Inflammatory macrophage (primary cell): ENCODE measurements at places on chromosomes 2 and 18.

DNA sequence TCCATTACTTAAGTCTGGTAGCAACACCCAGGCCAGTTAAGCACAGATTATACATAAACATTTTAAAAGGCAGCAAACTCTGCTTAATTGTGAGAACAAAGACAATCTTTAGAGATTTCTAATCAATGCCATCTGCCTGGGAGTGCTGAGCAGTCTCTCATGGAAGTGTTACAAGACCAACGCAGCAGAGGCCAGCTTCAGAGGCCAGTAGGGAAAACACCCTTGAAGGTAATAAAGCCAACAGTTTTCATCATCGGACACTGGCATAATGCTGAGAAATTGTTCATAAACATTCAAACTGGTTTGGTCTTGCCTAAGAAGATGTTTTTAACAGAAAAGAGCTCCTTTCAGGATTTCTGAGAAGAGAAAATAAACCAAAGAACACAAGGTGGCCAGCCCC, 35.0 kb downstream of the EPB41L3 start:
- DNase-seq, result no peak

GRCh38 chr2:29420464-29420863, 305.2 kb downstream of the CLIP4 start:
- DNase-seq, result no peak

- DNase-seq, result no peak
Observed at GRCh38 chr2:122542646-122543045, 787.2 kb downstream of the TSN start.

- DNase-seq, result no peak
Observed at GRCh38 chr2:154551649-154552048, 146.8 kb upstream of the KCNJ3 start.

DNA sequence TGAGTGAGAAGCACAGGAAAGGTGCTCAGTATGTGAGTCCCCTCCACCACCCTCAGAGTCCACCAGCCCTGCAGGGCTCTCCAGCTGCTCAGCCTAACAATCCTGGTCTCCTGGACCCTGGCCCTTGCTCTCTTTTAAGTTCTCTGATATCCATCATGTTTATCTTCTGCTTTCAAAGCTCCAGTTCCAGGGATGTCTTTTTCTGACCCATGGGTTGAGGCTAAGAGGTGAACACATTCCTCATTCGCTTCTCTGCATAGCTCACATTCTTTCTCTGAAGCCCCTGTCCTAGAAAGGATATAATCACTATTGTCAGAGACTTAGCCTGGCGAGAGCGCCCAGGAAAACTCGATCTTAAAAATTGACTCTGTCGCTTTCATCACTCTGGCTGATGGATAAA, 86.4 kb downstream of the ARL4C start:
- no peak for DNase-seq

- no peak for DNase-seq
Observed at GRCh38 chr18:25275412-25276001, 76.5 kb downstream of the ZNF521 start.

DNA sequence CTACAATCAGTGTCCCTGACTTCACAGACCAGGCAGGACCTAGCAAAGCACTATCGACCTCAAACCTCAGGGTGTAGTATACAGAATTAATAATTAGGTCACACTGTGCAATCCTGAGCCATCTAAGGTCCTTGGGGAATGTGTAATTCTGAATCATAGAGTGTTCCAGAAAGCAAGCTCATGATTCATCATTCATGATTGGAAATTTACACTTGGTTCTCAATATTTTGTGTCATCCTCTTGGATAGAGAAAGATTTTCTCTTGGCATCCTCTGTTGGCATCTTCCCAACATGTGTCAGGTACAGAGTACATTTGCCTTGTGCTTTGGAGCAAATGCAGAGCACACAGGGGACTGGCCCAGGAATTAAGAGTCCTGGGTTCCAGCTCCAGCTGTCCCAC, 245.0 kb upstream of the NT5C1B start:
- no peak for DNase-seq

GRCh38 chr18:32303400-32303799, 113.6 kb downstream of the MEP1B start:
- no peak for DNase-seq

DNA sequence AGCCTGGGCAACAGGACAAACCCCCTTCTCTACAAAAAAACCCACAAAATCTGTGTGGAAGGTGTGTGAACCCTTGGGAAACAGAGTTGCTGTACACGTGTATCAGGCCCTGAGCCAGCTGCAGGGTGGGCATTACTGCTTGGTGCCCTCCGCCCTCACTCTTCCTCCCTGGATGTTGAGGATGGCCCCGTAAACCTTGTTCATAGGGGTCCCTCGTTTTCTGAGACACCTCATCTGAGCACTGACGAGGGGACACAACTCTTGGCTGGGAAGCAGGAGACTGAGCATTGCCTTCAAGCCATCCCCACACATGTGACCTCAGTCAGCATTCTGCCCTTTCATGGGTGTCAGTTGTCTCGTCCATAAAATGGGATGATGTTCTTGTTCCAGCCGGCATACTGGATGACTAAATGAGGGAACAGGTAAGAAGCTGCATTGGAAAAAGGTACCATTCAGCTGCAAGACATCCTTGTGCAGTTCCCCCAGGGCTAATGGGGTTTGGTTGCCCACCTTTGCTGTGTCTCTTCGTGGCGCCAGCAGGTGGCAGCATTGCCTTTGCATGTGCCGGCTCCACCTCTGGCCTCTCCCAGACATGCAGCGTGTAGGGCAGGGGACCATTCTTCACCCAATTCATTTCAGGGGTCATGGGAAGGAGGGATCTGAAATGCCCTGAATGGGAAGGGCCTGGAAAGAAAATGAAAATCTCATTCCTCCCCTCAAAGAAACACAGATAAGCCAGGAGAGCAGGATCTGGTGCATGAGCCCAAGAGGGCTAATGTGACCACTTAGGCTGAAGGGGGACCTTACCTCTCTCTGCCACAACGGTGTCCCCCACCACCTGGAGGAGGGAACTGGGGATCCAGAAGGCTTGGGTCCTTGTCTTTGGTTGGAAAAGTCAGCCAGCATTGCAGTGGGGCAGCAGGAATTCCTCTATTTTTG, 36.4 kb upstream of the HAAO start:
- peak; percentile 72 for DNase-seq

DNA sequence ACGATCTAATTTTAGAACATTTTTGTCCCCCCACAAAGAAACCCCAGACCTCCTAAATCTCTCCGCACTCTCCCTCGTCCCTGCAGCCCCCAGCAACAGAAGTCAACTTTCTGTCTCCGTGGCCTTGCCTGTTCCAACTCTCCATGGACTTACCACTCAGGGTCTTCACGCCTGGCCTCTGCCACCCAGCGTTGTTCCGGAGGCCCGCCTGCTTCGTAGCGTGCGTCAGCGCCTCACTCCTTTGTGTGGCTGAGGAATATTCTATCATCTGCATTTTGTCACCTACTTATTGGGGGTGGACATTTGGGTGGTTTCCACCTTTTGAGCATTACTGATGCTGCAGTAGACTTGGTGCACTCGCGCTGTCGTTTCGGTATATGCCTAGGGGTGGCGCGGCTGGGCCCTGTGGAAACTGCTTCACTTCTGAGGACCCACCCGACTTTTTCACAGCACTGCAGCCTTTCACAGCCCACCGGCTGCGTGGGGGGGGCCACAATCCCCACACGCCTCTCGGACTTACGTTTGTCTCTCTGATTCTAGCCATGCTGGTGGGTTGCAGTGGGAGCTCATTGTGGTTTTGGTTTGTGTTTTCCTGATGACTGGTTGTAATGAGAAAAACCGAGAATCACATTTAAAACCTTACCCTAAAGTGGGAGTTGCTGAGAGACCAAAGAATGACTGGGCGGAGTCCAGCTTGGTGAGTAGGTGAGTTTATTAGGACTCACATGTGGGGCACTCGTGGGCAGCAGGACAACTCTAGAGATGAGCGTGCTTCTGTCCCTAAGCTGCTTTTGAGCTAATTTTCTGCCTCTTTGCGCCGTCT, 1.4 kb upstream of the HSBP1L1 start:
- no peak for DNase-seq

- no peak for DNase-seq
Observed at GRCh38 chr2:97718942-97719341, 5.6 kb downstream of the ZAP70 start.

DNA sequence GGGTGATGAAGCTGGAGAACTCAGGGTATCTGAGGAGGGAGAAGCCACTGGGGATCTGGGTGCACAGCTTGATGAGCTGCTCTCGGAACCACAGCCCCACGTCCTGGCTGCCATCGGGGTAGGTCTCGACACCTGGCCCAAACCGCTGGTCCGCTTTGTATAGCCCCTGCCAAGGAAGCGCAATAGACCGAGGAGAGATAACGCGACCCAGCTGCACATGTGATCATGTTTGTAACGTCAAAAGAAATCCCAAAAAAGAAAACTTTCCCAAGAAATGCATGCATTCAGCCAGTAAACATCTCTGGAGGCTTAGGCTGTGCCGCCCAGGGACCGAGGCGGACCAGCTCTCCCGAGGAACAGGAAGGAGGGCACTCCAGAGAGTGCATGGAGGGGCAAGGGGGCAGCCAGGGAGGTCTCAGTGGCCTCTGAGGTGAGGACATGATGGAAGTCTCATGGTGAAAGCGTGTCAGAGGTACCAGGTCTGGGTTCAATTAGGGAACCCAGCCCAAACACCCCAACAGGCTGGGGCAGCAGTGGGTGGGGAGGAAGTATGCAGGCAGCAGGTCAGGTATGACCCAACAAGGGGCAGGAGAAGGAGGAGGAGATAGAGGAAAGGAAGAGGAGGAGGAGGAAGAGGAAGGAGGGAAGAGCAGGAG, 28.3 kb downstream of the ANKMY1 start:
- no peak for DNase-seq

GRCh38 chr2:36805635-36806224, 109.2 kb downstream of the VIT start:
- no peak for DNase-seq

DNA sequence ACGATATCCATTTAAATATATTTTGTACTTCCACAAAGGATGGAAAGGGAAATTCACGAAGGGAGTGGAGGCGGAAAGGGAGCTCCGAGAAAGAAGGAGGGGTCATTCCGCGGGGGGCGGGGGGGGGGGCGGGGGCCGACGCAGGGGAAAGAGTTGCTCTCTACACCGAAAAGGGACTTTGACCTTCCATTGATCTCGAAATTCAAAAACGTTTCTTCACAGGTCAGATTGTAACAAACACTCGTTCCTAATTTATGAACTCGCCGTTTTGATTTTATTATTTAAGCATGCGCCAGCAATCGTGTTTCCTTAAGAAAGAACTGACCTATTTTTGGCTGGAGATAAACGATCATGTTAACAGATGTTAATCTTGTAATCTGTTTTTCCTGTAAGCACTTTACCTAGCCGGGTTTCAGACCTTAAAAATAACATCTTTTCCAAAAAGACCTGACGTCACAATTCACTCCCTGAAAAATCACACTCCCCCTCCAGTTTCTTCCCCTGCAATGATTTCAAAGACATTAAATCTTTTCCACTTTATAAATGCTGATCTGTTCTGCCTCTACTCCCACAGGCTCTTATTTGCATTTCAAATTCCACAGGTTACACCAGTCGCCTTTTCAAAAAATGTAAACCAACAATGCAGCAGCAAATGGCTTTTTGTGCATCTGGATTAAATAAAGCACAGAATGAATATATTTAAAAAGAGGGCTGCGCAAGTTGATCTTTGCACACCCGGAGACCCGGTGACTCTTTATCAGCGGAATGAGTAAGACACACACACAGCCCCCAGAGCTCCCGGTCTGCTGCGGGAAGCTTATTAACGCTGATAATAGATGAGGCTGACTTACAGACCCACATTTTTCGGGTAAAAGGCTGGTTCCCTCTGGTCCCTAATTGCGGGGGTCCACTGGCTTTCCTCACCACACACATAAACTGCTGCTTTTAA, 1.6 kb downstream of the ZNF516 start:
- DNase-seq, result peak; percentile 32

- DNase-seq, result peak; percentile 99
Observed at GRCh38 chr2:238288650-238289573, 502 bp upstream of the PER2 start.

DNA sequence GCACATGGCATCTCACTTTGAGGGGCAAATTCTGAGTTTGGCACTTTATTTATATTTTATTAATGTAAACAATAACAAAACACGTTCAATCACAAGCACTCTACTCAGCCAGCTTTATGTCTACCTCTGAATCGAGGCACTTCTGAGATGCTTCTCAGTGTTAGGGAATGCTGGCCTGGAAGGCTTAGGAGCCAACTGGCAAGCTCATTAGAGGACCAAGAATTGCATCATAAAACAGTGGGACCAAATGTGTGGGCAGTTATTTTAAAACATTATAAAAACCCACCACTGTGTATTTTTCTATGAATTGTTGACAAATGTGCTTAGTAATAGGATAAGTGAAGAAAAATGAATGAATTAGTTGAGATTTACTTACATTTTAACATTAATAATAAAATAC, 46.8 kb upstream of the SMIM21 start:
- no peak for DNase-seq

DNA sequence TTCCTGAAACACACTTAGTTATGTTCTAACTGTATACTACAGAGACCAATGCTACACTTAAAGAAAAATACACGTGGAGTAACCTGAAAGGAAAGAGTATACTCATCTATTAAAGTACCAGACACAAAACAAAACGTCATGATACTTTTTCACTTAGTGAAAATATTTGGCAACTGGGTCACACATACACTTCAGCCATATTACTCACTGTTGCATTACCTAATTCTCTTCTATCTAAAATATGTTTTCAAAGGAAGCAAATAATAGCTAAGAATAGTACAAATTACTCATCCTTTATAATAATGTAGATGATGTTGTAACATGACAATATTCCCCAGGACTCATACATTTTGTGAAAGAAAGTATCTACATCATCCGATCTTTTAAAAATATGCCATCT, 76.5 kb upstream of the EPB41L3 start:
- DNase-seq, result no peak

GRCh38 chr2:226187616-226188015, 612.0 kb downstream of the IRS1 start:
- DNase-seq, result no peak

DNA sequence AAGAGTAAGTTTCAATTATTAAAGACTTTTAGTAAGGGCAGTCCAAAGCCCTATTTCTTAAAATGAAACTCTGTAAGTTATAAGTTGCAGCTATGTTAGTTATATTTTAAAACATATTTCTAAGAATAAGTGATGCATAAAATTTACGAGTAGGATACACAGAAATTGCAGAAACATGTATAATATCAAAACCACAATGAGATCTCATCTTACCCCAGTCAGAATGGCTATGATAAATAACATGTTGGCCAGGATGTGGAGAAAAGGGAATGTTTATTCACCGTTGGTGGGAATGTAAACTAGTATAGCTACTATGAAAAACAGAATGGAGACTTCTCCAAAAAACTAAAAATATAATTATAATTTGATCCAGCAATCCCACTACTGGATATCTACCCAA, 201.2 kb downstream of the CBLN2 start:
- no peak for DNase-seq

DNA sequence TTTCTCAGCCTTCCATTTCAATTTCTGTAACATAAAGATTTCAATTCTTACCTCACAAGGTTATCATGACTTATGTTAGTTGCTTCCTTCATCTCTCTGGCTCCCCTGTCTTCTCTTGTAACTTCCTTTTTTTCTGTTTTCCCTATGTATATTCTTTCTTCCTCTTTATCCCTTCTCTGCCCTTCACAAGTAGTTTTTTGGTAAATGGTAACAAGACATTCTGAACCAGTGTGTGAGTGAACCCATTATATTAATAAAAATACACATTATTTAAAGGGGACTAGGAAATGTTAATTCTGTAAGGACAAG, 8.4 kb downstream of the ACSL3 start:
- DNase-seq, result no peak

- no peak for DNase-seq
Observed at GRCh38 chr18:62312851-62313250, 12.3 kb upstream of the TNFRSF11A start.

GRCh38 chr2:46296216-46296839, 879 bp upstream of the EPAS1 start:
- DNase-seq, result peak; percentile 82

- no peak for DNase-seq
Observed at GRCh38 chr2:199144036-199144435, 313.7 kb downstream of the SATB2 start.
